Right atrium auricular region (tissue), 2 donors: ENCODE measurements at places on chromosomes 13 and 19. TPM values are rescaled to one million over a fixed set of nuclear protein-coding genes. Genes with fewer than 3 reads are reported as not detected.

DNA sequence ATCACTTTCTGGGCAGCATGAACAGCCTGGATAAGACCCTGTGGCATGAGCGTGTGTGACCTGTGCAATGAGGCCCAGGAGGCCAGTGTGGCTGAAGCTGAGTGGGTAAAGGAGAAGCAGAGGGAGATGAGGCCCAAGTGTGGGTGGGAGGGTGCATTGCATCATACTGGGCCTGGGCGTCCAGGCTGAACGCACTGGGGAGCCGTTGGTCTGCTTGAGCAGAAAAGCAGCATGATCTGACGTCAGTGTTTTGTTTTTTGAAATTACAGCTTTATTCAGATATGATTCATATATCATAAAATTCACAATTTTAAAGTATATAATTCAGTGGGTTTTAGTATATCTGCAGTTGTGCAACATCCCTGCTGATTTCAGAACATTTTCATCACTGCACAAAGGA, 409.7 kb downstream of the HS6ST3 start:
- H3K36me3 ChIP-seq = no peaks in the 10 kb centered on the region
- no peak overlapping the region for H3K27ac ChIP-seq
- no peaks in the 10 kb centered on the region for H3K27me3 ChIP-seq
- no peak for DNase-seq
- H3K4me3 ChIP-seq = no peak overlapping the region

DNA sequence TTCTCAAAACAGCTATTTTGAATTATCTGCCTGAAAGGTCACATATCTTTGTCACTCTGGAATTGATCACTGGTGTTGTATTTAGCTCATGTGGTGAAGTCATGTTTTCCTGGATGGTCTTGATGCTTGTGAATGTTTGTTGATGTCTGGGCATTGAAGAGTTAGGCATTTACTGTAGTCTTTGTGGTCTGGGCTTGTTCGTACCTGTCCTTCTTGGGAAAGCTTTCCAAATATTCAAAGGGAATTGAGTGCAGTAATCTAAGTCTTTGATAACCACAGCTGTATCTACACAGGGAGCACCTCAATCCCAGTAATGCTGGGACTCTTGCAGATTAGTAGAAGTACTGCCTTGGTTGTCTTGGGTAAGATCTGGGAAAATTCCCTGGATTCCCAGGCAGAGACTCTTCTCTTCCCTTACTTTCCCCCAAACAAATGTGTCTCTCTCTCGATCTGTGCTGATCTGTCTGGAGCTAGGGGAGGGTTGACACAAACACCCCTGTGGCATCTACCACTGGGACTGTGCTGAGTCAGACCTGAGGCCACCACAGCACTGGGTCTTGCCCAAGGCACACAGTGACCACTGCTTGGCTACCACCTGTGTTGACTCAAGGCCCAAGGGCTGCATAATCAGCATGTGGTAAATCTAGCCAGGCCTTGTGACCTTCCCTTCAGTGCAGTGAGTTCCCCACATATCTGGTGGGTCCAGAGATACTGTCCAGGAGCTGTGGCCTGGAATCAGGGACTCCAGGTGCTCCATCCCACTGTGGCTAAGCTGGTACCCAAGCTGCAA, 5.5 kb upstream of the CYP4F3 start:
- no peaks in the 10 kb centered on the region for H3K27me3 ChIP-seq
- no peak overlapping the region for H3K27ac ChIP-seq
- no peaks in the 10 kb centered on the region for H3K36me3 ChIP-seq
- no peak overlapping the region for H3K4me3 ChIP-seq

DNA sequence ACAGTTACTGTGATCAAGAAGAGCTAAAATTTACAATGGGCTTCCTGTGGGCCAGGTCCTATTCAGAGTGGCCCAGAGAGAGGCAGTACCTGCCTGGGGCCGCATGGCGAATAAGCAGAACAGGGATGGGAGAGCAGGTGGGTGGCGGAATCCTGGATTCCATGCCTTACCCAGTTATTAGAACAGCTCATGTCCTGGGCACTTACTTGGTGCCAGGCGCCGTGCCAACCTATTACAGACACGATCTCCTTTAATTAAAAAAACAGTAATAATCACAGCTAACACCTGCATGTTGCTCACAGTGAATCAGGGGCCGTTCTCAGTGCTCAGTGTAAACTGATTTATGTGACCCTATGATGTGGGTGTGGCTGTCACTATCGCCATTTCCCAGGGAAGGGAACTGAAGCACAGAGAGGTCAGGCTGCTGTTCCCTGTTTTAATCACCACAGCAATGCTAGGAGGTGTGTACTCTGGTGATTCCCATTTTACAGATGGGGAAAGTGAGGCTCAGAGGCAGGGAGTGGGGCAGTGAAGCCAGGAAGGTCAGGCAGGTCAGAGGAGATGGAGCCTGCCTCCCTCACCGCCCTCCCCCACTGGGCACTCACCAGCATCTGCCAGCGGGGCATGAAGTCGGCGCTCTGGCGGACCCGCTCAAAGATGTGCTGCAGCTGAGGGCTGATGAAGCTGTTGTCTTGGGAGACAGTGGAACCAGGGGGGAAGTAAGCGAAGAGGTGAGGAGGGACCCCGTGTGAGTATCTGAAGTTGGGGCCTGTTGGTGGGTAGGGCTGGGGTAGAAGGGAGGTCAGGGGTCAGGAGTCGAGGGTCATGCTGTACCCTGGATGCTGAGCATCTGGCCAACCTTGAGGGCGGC, 12.0 kb downstream of the COQ8B start:
- no peak for DNase-seq
- no peaks in the 10 kb centered on the region for H3K27me3 ChIP-seq
- peak overlapping the region; percentile 81 for H3K27ac ChIP-seq

DNA sequence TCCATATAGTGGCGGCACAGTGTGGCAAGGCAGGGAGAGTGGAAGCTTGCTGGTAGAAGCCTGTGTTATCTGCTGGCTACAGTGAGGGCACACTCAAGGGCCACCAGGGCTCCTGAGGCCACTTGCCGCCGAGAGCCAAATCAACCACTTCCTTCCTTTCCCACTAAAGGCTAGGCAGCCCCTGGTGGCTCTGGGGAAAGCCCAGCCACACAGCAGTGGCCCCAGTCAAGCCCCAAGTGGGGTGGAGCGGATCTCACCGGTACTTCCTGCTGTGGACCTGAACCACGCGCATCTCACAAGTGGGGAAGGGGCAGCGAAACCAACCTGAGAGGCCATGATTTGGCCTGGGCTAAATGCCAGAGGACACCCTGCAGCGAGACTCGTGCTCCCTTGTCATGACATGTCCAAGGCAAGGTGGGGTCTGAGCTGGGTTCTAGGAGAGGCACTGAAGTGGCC, 21.9 kb upstream of the SLC35E1 start:
- DNase-seq = no peak
- H3K36me3 ChIP-seq = no peaks in the 10 kb centered on the region
- H3K27ac ChIP-seq = no peak overlapping the region
- no peaks in the 10 kb centered on the region for H3K27me3 ChIP-seq
- no peak overlapping the region for H3K4me3 ChIP-seq

DNA sequence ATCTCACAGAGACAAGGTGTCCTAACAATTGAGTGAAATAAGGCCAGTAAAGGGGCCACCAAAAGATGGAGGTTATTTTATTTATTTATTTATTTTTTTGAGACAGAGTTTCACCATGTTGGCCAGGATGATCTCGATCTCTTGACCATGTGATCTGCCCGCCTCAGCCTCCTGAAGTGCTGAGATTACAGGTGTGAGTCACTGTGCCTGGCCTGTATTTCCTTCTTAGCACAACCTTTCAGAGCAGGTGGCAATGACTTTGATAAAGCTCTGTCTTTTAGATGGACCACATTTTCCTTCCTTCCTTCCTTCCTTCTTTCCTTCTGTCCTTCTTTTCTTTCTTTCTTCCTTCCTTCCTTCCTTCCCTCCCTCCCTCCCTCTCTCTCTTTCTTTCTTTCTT, 11.0 kb upstream of the DOCK6 start:
- no peak for DNase-seq
- H3K27ac ChIP-seq = no peak overlapping the region
- H3K4me1 ChIP-seq = no peaks in the 10 kb centered on the region
- H3K36me3 ChIP-seq = no peaks in the 10 kb centered on the region
- no peak overlapping the region for H3K4me3 ChIP-seq
- no peaks in the 10 kb centered on the region for H3K27me3 ChIP-seq

DNA sequence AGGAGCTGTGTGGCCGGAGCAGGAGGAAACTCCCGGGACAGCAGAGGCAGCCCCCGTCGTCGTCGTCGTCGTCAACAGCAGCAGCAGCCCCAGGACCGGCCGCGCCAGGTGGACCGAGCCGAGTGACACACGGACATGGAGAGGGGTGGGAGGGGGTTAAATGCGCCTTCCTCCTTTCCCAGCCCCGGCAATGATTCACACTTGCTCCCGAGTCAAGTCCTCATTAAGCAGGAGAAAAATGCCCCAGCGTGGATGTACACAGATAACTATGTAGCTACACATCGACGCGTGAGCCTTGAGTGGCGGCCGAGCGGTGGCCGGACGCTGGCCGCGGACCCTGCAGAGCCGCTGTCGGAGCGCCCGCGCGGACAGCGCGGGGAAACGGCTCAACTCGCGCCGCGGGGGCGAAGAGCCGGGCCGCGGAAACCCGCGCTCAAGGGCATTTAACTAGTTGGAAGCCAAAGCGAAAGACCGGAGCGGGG, 645 bp downstream of the UBL3 start:
- H3K27me3 ChIP-seq = no peaks in the 10 kb centered on the region
- H3K27ac ChIP-seq = peak overlapping the region; percentile 98
- peak; percentile 65 for DNase-seq
- H3K4me3 ChIP-seq = peak overlapping the region; percentile 97
- H3K4me1 ChIP-seq = no peaks in the 10 kb centered on the region
- H3K36me3 ChIP-seq = no peaks in the 10 kb centered on the region

DNA sequence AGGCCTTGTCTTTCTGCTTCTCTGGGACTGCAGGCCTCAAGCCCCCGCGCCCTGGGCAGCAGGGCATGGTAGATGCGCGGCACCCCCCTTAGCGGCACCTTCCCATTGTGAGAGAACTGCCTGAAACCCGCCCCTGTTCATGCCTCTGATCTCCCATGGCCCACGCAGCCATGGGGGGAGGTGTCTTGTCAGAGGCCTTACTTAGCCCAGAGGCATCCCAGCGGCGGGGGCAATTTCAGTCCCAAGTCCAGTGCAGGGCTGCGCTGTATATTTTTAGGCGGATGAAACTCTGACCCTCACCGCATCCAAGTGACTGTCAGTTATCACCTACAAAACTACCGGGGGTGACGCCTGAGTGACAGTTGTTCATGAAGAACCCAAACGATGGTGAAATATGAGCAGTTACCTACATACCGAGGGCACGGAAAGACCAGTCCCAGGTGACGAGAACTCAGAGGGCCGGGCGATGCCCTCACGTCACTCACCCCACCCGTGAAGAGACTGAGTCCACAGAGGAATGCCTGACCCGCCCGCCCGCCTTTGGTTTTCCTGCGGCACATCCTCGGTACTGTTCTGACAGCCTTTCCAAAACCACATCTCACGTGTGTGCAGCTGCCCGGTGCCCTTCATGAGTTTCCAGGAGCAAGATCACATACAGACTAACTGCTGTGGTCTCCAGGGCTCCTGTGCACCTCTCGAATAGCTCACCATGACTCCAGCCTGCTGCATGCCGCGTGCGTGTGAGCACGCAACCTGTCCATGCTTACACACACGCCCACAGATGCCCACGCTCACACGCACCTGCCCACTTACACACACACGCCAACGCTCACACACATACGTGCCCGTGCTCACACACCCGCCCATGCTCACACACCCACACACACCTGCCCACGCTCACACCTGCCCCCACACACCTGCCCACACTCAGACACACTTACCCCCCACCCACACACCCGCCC, 14.4 kb downstream of the IL17D start:
- H3K36me3 ChIP-seq = no peaks in the 10 kb centered on the region
- no peak overlapping the region for H3K4me3 ChIP-seq
- H3K27me3 ChIP-seq = no peaks in the 10 kb centered on the region
- no peak for DNase-seq
- no peak overlapping the region for H3K27ac ChIP-seq

Gene CSNK1A1L
- total RNA-seq = not detected

DNA sequence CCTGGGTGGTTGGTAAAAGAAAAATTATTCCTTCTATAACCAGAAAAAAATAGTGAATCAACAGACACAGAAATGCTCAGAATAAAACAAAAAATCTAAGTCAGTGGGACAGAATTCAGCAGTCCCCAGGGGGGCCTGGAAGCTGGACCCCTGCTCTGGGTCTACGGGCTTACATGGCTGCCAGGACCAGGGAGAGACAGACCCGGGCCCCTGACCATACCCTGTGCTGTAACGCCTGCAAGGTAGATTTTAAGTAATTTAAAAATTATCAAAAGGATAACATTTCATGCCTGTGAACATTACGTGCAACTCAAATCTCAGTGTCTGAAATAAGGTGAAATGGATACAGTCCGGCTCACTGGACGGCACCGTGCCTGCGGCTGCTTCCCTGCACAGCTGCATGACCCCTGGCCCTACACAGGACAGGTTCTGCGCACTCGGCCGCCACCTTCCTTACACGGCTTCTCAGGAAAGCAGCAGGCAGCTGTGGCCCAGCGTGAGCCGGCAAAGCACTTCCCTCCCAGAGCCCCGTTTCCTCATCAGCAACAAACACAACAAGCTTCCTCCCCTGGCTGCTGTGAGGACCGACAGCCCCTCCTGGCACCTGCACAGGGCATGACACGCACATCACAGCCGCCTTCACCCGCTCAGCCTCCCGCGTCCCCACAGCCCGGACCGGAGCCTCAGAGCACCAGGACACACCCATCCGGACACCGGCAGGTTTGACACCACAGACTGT, 22.2 kb downstream of the RASA3 start:
- peaks cover 45% of the 10 kb centered on the region for H3K4me1 ChIP-seq
- no peak overlapping the region for H3K27ac ChIP-seq
- no peaks in the 10 kb centered on the region for H3K36me3 ChIP-seq
- H3K4me3 ChIP-seq = no peak overlapping the region
- DNase-seq = peak; percentile 60
- H3K27me3 ChIP-seq = no peaks in the 10 kb centered on the region
